Foreskin fibroblast (primary cell): ENCODE measurements at places on chromosomes 2 and 18.
A peak's percentile ranks its signal among the peaks of the same experiment; 100 is the strongest.

- DNase-seq, result peak; percentile 69
These were observed 84.6 kb upstream of the CAB39 start for GRCh38 chr2:230627806-230628724.

- DNase-seq, result peak; percentile 94
These were observed 504.2 kb downstream of the ZEB2 start for GRCh38 chr2:144015655-144016245.

DNA sequence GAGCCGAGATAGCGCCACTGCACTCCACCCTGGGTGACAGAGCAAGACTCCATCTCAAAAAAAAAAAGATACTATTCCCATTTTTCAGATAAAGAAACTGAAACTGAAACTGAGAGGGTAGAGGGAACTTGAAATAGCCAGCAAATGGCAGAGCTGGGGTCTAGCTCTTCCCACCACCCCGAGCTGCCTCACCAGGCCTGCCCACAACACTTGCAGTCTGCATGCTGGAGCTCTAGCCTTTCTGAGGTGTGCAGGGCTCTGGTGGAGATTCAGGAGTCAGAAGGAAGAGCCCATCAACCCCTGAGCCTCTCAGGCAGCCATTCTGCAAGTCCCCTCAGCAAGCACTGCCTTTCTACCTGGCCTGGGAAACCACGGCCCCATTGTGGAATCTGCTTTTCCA is 14.3 kb downstream of the EDAR start:
- no peak for DNase-seq

DNA sequence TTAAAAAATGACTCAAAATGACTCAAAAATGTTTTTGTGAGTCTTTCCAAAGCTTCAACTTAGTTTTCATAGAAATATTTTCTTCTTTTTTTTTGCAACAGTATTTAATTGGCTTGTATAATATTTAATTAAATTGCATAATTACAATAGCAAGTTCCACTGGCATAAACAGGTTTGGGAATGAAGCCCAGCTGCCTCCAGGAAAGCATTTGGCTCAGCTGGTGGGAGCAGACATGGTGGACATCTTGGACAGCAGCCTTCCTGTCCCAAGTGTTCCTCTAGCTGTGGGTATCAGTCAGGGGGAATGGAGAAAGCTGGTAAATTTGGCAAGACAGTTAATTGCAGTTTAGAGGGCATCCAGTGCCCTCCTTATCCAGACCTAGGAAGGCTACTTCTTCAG is 213.4 kb downstream of the ZBTB7C start:
- DNase-seq, result no peak

DNA sequence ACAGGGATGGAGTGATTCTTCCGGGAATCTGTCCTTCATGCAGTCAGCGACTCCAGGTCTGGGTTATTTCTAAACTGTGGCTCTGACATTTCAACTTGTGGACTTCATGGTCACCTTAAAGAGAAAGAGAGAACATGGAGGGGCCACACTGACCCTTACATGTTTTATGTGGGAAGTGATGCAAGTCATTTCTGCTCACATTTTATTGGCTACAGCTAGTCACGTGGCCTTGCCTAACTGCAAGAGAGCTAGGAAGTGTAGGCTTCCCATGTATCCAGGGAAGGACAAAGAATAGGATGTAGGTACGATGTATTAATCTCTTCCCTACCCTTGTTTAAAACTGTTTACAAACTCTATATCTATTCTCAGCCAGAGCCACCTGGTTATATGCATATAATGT is 30.3 kb upstream of the AFTPH start:
- DNase-seq, result no peak

GRCh38 chr2:126344493-126344892 is 311.5 kb upstream of the GYPC start:
- no peak for DNase-seq

- DNase-seq, result no peak
These were observed 9.3 kb upstream of the NPC1 start for GRCh38 chr18:23595591-23595990.

DNA sequence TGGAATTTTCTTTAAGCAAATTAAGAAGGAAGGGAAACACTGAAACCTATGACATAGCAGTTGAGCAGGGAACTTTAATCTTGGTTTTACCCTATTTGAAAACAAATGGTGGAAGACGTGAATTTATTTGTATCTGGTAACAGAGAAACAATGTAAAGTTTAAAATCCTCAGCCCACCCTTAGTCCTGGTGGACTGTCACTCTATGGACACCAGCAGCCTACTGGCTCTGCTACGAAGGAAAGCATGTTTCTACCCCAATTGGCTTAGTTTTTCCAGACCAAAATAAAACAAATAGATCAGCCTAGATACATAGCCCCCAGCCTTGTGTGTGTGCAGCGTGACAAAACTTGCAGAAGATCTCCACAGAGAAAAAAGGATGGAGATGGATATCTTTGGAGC is 7.4 kb downstream of the ZEB2 start:
- no peak for DNase-seq

DNA sequence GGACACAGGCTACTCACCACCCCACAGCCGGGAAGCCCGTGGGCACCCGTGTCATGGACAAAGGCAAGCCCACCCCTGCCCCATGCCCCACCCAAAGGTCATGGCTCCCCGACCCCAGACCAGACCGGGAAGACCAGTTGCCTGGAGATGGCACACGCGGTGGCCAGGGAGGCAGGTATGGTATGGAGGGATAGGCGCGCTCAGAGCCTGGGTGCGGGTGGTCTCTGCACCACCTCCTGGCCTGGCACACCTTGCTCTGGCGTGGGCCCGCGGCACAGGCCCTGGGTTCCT is 51.2 kb downstream of the BIN1 start:
- DNase-seq, result no peak

DNA sequence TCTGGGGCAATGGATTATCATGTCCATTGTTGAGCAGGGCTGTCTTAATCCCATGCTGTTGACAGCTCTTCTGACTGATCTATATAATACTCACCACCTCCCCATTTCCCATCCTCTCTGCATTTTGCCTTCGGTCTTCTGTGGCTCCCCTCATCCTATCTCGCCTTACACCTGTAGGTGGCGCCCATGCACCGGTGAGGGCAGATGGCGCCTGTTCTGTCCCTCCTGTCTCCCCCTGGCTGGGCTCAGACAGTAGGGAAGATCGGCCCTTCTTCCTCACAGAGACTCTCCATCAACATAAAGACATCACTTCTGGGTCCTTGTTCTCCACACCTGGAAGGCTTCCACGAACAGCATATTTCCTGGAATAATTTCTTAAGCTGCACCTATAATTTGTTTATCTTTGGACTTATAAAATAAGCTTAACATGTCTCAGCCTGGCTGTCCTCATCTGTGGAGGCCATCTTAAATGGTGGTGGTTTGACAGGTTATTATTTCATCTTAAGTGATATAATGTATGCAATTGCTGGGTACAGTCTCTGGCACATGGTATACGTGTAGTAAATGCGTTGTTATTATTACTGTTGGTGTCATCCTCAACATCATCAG is 10.9 kb upstream of the CDH20 start:
- no peak for DNase-seq

GRCh38 chr2:176491172-176491904 is 222.1 kb downstream of the MTX2 start:
- DNase-seq, result peak; percentile 98

DNA sequence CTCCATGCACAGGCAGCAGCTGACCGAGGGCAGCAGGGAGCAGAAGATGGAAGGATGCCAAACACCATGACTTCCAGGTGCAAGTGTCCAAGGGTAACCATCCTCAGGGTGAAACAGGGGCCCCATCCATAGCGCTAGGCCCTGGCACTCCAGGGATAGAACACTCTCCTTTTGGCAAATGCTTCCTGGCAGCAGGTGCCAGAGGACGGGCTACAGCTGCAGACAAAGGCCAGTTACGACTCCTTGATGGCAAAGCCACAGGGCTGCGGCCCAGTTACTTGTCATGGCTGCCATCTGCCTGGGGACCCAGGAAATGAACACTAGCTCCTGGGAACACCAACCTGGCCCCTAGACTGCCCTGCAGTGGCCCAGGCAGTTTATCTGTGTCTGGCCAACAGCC is 178.8 kb downstream of the TMEM163 start:
- no peak for DNase-seq

DNA sequence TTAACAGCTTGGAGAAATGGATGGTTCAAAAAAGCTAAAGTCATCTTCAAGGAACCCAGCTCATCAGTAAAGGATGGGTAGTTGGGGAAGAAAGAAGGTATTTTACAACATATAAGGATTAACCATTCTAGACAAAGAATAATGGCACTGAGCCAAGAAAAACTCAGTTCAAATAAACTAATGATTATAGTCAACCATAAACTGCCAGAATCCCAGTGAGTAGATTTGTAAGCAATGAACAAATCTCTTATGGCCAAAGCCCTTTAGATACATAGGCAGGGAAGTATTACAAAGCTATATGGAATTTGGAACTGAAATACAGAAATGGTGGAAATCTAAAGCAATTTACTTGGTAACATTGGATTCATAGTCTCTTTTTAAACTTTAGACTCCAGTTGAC is 92.4 kb upstream of the ZFP36L2 start:
- DNase-seq, result peak; percentile 36

GRCh38 chr2:40535972-40536371 is 84.1 kb upstream of the SLC8A1 start:
- DNase-seq, result no peak

GRCh38 chr2:64928813-64929212 is 60.4 kb upstream of the SLC1A4 start:
- no peak for DNase-seq

DNA sequence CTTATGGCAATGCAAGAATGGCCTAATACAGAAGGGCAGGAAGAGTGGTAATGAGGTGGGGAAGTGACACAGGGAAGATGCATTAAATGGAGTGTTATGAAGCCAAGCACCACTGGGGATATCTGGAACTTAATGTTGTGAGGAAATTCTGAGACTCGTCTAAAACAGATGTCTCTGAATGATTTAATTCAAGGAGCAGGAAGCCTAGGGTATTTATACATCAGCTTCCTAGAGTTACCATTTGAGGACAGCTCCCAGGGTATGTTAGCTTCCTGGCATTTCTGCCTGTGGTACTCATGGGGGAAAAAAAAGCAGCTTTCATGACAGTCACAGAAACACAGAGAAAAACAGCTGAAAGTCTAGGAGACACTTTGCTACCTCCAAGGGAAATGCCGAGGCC is 989.5 kb downstream of the CBLN2 start:
- DNase-seq, result no peak

DNA sequence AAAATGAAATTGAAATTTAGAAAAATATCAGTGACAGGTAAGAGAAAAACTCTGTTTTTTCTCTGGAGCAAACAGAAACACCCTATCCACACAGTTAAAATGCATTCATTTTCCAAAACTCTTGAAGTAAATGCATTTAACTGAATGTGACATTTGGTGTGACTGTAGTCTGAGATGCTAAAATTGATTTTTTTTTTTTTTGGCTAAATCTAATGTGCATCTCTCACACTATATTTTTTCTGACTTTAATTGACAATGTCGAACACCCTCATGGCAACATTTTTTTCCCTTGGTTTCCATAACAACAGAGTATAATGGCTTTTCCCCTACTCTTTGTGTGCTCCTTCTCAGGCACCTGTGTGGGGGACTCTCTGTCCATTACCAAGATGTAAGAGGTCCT is 366.4 kb downstream of the XIRP2 start:
- DNase-seq, result no peak

DNA sequence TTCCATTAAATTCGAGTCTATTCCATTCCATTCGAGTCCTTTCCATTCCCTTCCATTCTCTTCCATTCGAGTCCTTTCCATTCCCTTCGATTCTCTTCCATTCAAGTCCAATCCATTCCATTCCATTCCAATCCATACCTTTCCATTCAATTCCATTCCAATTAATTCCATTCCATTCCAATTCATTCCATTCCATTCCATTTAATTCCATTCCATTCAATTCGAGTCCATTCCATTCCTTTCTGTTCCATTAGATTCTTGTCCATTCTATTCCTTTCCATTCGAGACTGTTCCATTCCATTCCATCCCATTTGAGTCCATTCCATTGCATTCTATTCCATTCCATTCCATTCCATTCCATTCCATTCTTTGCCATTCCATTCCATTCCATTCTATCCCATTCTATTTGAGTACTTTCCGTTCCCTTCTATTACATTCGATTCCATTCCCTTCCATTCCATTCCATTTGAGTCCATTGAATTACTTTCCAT is 1130.0 kb downstream of the RPIA start:
- no peak for DNase-seq

DNA sequence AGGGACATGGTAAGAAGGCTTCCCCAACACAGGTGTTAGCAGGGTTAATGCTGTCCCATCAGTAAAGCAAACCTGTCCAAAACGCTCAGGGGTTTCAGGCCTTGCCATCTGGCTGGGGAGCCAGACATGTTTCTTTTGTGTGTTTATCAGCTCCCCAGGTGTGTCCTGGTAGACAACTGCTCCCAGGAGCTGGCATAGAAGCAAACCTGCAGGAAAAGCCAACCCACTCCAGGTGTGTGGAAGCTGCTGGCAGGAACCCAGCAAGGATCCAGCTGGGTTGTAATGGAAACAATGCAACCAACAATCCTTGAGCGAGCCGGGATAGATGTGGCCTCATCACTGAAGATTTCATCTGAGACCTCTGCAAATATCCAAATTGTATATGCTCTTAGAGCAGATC is 123.1 kb downstream of the RAB3GAP1 start:
- no peak for DNase-seq

DNA sequence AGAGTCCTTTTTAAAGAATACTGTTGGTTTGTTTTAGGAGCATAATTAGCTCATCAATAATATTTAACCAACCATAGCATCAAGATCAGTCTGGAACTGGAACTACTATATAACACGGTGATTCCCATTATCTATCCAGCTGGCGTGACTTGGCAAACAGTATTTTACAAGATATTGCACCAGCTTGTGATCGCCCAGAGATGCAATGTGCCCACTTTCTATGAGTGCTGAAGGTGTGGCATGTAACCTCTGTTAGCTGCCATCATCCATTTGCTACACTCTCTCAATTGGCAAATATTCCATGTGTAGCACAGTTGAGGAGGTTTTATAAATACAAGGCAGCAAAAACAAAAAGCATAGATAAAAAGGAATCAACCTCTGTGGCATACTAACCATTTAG is 64.9 kb downstream of the FIGN start:
- no peak for DNase-seq

DNA sequence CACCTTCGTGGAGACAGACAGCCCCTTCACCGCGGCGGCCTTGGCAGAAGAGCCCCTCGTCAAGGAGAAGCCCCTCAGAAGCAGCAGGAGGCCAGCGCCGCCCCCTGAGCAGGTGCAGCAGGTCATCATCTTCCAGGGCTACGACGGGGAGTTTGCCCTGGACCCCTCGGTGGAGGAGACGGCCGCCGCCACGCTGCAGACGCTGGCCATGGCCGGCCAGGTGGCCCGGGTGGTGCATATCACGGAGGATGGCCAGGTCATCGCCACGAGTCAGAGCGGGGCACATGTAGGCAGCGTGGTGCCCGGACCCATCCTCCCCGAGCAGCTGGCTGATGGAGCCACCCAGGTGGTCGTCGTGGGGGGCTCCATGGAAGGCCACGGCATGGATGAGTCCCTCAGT is 145.7 kb downstream of the PTGR3 start:
- DNase-seq, result no peak

GRCh38 chr18:48732767-48733424 is 194.1 kb downstream of the CTIF start:
- no peak for DNase-seq
